ENCODE measurements at places on chromosomes 4 and X. TPM values are rescaled to one million over a fixed set of nuclear protein-coding genes. Genes with fewer than 3 reads are reported as not detected.

ADGRG4 gene
- total RNA-seq, result not detected

MID1 gene
- 5.2 TPM for total RNA-seq

RASL11B gene
- total RNA-seq, result not detected

SULT1B1 gene
- total RNA-seq, result 2.1 TPM

TMEM271 gene
- total RNA-seq, result not detected

BCLAF3 gene
- 5.7 TPM for total RNA-seq

HEPH gene
- total RNA-seq, result 2.7 TPM

TRPC3 gene
- total RNA-seq, result not detected

NR3C2 gene
- total RNA-seq, result 12.6 TPM

TEX13B gene
- total RNA-seq, result not detected

FHIP1A gene
- 18.4 TPM for total RNA-seq

NXT2 gene
- 3.9 TPM for total RNA-seq

PNMA3 gene
- total RNA-seq, result 0.16 TPM

STK26 gene
- total RNA-seq, result 2.2 TPM

EGF gene
- 67.2 TPM for total RNA-seq

ZXDA gene
- total RNA-seq, result 3.4 TPM

AGTR2 gene
- total RNA-seq, result 0.06 TPM

MTHFD2L gene
- 8.0 TPM for total RNA-seq

Data from pancreas (tissue), 10 donors.